Body of pancreas (tissue), 4 donors: ENCODE measurements at places on chromosomes 1 and 21. TPM values are rescaled to one million over a fixed set of nuclear protein-coding genes. Genes with fewer than 3 reads are reported as not detected.

GRCh38 chr1:208003241-208003640 is 92.3 kb upstream of the CD34 start:
- no peaks in the 10 kb centered on the region for H3K4me1 ChIP-seq
- H3K36me3 ChIP-seq = no peaks in the 10 kb centered on the region
- H3K27me3 ChIP-seq = no peaks in the 10 kb centered on the region
- no peak for DNase-seq
- no peak overlapping the region for H3K27ac ChIP-seq
- H3K4me3 ChIP-seq = no peak overlapping the region

DNA sequence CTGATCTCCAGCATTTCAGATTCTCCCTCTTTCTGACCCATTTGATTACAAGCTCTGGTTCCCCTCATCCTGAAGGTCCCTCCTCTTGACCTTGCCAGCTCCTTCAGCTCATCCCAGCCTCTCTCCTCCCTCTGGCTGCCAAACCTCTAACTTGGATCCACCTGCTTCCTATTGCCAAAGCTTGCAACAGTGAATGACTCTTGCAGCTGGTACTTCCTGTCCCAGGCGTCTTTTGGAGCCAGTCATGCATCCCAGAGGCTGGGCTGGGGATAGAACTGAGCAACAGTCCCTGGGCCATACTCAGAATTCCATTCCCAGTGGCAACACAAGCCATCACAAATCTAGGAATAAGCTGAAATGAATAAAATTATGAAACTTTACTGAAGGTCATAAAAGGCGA is 27.7 kb upstream of the SPOCD1 start:
- H3K27ac ChIP-seq = no peak overlapping the region
- no peak for DNase-seq
- no peaks in the 10 kb centered on the region for H3K36me3 ChIP-seq
- no peak overlapping the region for H3K4me3 ChIP-seq
- peaks cover 9% of the 10 kb centered on the region for H3K4me1 ChIP-seq

The ADAM15 gene
- 37.2 TPM for total RNA-seq

DNA sequence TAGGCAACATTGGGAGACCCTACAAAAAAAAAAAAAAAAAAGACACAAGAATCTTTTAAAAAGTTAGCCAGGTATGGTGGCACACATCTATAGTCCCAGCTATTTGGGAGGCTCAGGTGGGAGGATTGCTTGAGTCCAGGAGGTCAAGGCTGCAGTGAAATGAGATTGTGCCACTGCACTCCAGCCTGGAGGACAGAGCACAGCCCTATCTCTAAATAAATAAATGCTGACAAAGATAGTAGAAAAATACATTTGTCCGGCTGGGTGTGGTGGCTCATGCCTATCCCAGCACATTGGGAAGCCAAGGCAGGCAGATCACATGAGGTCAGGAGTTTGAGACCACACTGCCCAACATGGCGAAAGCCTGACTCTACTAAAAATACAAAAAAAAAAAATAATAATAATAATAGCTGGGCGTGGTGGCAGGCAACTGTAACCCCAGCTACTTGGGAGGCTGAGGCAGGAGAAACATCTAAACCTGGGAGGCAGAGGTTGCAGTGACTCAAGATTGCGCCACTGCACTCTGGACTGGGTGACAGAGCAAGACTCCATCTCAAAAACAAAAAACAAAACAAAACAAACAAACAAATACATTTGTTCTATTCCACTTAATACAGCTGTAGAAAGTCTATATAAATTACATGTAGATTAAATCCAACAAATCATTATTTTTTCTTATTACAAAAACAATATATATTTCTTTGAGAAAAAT is 48.5 kb downstream of the PHACTR4 start:
- DNase-seq = no peak
- H3K27ac ChIP-seq = no peak overlapping the region
- H3K27me3 ChIP-seq = no peaks in the 10 kb centered on the region
- no peak overlapping the region for H3K4me3 ChIP-seq
- no peaks in the 10 kb centered on the region for H3K36me3 ChIP-seq

- H3K27ac ChIP-seq = no peak overlapping the region
- no peak for DNase-seq
- no peak overlapping the region for H3K4me3 ChIP-seq
- no peaks in the 10 kb centered on the region for H3K27me3 ChIP-seq
- H3K36me3 ChIP-seq = no peaks in the 10 kb centered on the region
- H3K4me1 ChIP-seq = no peaks in the 10 kb centered on the region
Observed at GRCh38 chr1:34617321-34618118, 137.3 kb upstream of the GJB5 start.

The TMPRSS3 gene
- 12.5 TPM for total RNA-seq

The DENND2D gene
- total RNA-seq = 35.3 TPM

GRCh38 chr1:113641396-113641795 is 117.9 kb downstream of the PHTF1 start:
- no peak overlapping the region for H3K27ac ChIP-seq
- H3K36me3 ChIP-seq = no peaks in the 10 kb centered on the region
- H3K27me3 ChIP-seq = no peaks in the 10 kb centered on the region

The MACO1 gene
- total RNA-seq = 21.3 TPM

- H3K4me3 ChIP-seq = no peak overlapping the region
- peaks cover 32% of the 10 kb centered on the region for H3K4me1 ChIP-seq
- DNase-seq = no peak
- H3K36me3 ChIP-seq = no peaks in the 10 kb centered on the region
Observed at GRCh38 chr1:168229893-168230292, 4.1 kb downstream of the SFT2D2 start.

DNA sequence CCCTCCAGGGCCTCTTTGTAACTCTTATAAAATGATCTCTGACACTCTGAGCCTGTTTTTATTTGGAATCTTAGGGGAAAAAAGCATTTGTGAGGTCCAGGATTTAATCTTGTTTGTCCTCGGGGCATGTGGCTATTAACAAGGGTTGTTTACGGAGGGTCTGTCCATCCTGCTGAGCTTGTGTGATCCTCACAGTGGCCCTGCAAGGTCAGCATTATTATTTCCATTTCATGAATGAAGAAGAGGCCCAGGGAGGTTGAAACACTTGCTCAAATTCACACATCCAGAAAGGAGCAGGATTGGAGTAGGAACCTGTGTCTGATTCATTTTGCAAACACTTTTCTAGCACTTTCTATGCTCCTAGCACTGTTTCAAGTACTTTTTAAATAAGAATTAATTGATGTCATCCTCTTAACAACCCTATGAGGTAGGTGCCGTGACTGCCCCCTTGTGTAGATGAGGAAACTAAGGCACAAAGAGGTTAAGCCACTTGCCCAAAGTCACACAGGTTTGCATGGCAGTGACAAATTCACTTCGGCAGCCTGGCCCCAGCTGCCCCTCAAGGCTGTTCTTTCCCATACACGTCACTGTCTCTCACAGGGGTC is 178.9 kb downstream of the MIS18A start:
- no peak overlapping the region for H3K4me3 ChIP-seq
- H3K4me1 ChIP-seq = no peaks in the 10 kb centered on the region
- no peak for DNase-seq
- H3K27ac ChIP-seq = no peak overlapping the region
- no peaks in the 10 kb centered on the region for H3K27me3 ChIP-seq

The SPRR2E gene
- not detected for total RNA-seq

GRCh38 chr1:201172999-201173610 is 17.5 kb upstream of the IGFN1 start:
- H3K4me3 ChIP-seq = no peak overlapping the region
- no peaks in the 10 kb centered on the region for H3K27me3 ChIP-seq
- peak overlapping the region; percentile 69 for H3K27ac ChIP-seq
- H3K4me1 ChIP-seq = peaks cover 20% of the 10 kb centered on the region

DNA sequence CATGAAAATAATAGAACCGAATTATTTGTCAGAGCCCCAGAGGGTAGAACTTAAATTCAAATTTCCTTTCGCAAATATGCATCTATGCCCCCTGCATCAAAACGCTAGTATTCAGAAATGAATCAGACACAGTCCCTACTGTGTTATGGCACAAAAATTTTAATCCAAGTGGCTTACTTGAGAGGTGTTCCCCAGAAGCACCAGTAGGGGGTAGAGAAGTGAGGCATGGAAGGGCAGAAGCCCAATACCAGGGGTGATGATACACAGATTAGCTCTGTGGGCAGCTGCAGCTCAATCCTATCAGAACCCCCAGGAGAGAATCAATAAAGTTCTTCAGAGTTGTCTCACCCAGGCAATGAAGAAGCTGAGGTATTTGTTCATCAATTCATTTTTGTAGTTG is 342.2 kb downstream of the OMA1 start:
- no peak overlapping the region for H3K27ac ChIP-seq
- DNase-seq = no peak

The HRNR gene
- total RNA-seq = not detected

The MATN1 gene
- not detected for total RNA-seq

DNA sequence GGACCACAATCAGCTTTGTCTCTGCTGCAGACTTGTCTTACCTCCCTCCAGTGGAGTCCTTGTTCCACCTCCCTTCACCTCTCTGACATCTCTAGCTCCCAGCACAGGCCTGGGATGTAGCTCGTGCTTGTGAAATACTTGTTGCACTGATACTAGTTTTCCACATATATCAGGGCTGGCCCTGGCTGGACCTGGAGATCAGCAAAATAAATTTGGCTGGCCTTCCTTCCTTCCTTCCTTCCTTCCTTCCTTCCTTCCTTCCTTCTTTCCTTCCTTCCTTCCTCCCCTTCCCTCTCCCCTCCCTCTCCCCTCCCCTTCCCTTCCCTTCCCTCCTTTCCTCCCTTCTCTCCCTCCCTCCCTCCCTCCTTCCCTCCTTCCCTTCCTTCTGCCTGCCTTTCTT is 196.5 kb downstream of the HIVEP3 start:
- H3K27ac ChIP-seq = no peak overlapping the region
- no peaks in the 10 kb centered on the region for H3K36me3 ChIP-seq
- H3K4me3 ChIP-seq = no peak overlapping the region
- no peak for DNase-seq
- H3K27me3 ChIP-seq = no peaks in the 10 kb centered on the region

The IKBKE gene
- total RNA-seq = 10.2 TPM

GRCh38 chr1:92923664-92924063 is 37.6 kb downstream of the DIPK1A start:
- no peaks in the 10 kb centered on the region for H3K36me3 ChIP-seq
- no peak overlapping the region for H3K27ac ChIP-seq
- no peaks in the 10 kb centered on the region for H3K27me3 ChIP-seq

DNA sequence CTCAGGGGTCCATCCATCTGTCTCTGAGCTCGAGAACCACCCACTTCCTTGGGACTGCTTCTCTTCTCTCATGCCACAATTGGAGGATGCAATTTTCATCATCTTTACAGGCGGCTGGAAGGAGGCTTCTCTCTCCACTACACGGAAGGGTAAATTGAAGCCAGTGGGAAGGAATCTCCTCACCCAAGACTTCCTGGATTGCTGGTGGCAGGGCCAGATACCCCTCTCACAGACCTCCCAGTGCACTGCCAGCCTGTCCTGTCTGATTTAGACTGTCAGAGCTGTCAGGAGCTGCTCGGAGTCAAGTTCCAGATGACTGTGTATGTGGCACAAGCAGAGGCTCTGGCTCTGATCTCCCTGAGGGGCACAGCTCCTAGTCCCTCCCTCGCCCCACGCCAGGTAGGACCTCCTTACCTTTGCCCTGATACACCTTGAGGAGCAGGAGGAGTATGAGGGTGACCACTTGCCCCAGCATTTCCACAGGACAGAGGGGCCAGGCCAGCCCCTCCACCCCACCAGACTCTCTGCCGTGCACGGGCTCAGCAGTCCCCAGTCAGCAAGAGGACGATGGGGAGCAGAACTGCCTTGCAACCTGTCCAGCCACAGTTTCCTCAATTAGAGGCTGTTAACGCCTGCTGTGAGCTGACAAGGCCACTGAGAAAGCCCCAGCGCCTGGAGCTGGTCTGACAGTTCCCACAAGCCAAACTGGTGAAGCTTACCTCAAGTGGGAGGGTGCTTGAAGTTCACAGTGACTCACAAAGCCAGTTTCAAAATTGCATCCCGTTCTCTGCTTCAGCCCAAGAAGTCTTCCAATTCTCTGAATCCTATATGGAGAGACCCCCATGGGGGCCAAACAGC is at the start of gene CD244:
TSS of gene CD244 (minus strand) at position 685 of the 858 bp plus-strand sequence. CDS start at position 475, 210 bp downstream.
- no peak within 1 kb of the TSS for H3K27ac ChIP-seq
- peaks cover 3% of the 10 kb centered on the region for H3K27me3 ChIP-seq
- no peaks in the 10 kb centered on the region for H3K36me3 ChIP-seq
- H3K4me1 ChIP-seq = no peaks in the 10 kb centered on the region
- H3K4me3 ChIP-seq = no peak within 1 kb of the TSS
- no peak for DNase-seq

DNA sequence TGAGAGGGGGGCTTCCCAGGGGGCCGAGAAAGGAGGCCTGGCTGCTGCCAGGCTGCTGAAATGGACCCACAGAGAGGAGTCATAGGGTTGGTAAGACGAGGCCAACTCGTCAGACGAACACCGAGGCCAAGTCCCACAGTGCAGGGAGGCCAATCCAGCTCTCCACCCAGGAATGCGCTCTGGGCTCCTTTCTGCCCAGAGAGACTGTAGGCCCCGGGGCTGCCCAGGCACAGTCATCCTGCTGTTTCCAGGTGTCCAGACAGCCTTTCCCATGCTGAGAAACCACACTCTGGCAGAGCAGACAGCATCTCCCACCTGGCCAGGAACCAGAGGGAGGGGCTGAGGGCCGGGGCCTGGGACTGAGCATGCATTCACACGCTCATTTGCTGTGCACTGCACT is 26.7 kb upstream of the RSPO1 start:
- no peaks in the 10 kb centered on the region for H3K4me1 ChIP-seq
- no peak overlapping the region for H3K27ac ChIP-seq
- no peaks in the 10 kb centered on the region for H3K27me3 ChIP-seq
- H3K36me3 ChIP-seq = no peaks in the 10 kb centered on the region
- H3K4me3 ChIP-seq = no peak overlapping the region

GRCh38 chr1:23098463-23099170 is 70.0 kb downstream of the LUZP1 start:
- H3K36me3 ChIP-seq = no peaks in the 10 kb centered on the region
- no peak overlapping the region for H3K4me3 ChIP-seq
- H3K27ac ChIP-seq = no peak overlapping the region
- DNase-seq = peak; percentile 67
- H3K27me3 ChIP-seq = no peaks in the 10 kb centered on the region
- no peaks in the 10 kb centered on the region for H3K4me1 ChIP-seq

- no peak overlapping the region for H3K27ac ChIP-seq
- no peaks in the 10 kb centered on the region for H3K27me3 ChIP-seq
- no peak for DNase-seq
- no peaks in the 10 kb centered on the region for H3K36me3 ChIP-seq
- H3K4me3 ChIP-seq = no peak overlapping the region
Observed at GRCh38 chr1:3160647-3161145, 91.7 kb downstream of the PRDM16 start.

The KMO gene
- 1.3 TPM for total RNA-seq

- peaks cover 3% of the 10 kb centered on the region for H3K36me3 ChIP-seq
- no peak for DNase-seq
- H3K27me3 ChIP-seq = no peaks in the 10 kb centered on the region
- no peak overlapping the region for H3K27ac ChIP-seq
Observed at GRCh38 chr1:42179900-42180329, 15.4 kb upstream of the GUCA2A start.

The C1orf185 gene
- total RNA-seq = not detected

- H3K27me3 ChIP-seq = no peaks in the 10 kb centered on the region
- no peak overlapping the region for H3K27ac ChIP-seq
- no peaks in the 10 kb centered on the region for H3K4me1 ChIP-seq
- no peak for DNase-seq
- no peaks in the 10 kb centered on the region for H3K36me3 ChIP-seq
- no peak overlapping the region for H3K4me3 ChIP-seq
Observed at GRCh38 chr1:7534061-7534825, 236.9 kb upstream of the VAMP3 start.

The ARF1 gene
- 158 TPM for total RNA-seq
